Stimulated activated CD8-positive, alpha-beta memory T cell treated with anti-CD3 and anti-CD28 coated beads, Interleukin-15, amount 100 ng/mL, for 48 hours (primary cell): ENCODE measurements at places on chromosomes 13 and 19.
A peak's percentile ranks its signal among the peaks of the same experiment; 100 is the strongest.

DNA sequence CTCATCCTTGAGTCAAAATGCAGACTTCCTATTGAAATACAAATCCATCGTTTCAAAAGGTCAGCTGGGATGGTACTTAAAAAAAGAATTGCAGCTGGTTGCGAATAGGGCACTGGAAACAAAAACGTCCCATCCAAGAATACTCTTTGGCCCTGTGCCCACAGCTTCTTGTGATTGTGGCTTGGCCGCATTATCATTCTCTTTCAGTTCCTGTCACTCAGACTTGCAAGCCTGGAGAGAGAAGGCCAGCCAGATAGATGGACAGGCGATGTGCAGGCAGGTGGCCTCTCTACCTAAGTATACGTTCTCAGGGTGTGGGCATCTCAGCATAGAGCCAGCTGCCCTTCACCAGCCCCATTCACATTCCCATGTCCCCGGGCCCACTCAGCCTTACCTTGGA is 208.5 kb upstream of the ZNF536 start:
- no peak for DNase-seq

- DNase-seq = no peak
Measured at GRCh38 chr19:39701291-39701690, 3.0 kb upstream of the LGALS14 start.

- no peak for DNase-seq
Measured at GRCh38 chr13:89880201-89880600, 1467.3 kb upstream of the MIR17HG start.

DNA sequence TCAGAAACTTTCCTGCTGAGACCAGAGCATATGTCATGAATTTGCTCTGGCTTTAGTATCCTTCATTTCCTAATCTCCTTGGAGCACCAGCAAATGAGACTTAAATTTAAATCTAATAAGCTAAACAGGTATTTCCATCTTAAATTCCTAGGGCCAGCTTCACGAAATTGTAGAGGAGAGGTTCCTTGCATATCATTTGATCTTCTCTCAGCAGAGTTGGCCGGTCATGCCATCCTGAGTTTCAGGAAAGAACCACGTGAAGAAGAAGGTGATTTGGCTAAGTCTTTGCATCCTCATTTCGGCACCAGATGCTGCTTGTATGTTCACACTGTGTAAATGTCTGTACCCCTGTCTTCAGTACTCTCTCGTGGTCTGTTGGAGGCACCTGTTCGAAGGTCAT is 370.4 kb upstream of the NBEA start:
- no peak for DNase-seq

- DNase-seq = peak; percentile 19
Measured at GRCh38 chr13:32537580-32538142, 934 bp downstream of the N4BP2L2 start.

GRCh38 chr13:102564564-102564963 is 32.2 kb upstream of the TPP2 start:
- no peak for DNase-seq

DNA sequence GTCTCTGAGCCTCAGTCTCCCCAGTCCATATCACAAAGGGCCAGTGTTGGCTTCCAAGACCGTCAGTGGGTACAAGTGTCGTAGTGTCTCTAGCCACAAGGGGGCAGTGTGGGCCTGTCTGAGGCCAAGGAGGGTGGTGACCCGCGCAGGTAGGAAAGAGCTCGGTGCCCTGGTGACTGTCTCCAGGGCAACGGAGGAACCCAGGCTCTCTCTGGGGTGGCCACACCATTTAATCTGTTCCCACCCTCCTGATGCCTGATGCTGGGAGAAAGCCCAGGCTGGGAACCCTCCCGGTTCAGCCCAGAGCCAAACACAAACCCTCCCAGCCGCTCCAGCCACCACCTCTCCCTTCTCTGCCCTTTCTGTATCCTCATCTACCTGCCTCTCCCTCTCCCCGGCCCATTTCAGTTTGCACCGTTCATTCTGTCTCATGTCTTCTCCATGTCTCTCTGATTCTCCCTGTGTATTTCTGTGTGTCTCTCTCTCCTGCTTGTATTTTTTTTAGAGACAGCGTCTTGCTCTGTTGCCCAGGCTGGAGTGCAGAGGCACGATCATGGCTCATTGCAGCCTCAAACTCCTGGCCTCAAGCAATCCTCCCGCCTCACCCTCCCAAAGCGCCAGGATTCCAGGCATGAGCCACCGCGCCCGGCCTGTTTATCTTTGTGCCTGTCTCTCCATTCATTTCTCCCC is 17.5 kb upstream of the MEIS3 start:
- peak; percentile 61 for DNase-seq

DNA sequence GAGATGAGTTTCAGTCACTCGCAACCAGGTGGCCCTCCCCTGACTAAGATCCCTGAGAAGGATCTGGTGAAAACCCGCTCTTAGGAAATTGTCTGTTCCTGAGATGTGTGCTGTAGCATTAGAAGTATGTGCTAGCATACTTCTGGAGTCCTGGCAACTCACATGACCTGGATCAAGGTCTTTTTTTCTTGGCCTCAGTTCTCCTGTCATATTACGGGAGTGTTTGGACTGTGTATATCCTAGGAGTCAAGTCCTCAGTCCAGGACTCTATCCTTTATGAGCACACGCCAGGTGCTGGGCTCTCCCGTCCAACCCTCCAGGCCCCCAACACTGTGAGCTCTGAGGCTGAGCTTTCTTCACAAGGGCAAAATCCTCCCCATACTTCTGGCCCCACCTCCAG is 156.4 kb downstream of the UQCRFS1 start:
- DNase-seq = no peak

GRCh38 chr13:66154976-66155375 is 1075.2 kb downstream of the PCDH9 start:
- DNase-seq = no peak

DNA sequence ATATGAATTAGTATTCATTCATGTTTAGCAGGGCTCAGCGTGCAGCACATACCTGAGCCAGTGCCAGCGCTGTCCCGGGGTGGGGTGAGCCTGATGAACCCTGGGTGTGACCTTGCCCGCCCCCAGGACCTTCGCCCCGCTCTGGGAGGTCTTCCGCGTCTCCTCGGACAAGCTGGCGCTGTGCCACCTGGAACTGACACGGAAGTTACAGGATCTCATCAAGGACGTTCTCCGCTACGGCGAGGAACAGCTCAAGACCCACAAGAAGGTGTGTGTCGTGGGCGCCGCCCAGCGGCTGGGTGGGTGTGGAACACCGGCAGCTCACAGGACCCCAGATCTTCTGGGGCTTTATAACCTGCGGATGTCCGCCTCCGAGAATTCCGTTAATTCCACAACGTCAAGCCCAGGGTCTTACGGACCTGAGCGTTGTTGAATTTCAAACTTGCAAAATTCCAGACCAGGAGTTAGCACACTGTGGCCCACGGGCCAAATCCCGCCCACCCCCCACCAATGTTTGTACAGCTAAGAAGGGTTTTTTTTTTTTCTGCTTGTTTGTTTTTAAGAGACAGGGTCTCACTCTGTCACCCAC is 15.4 kb downstream of the FCHO1 start:
- DNase-seq = no peak

DNA sequence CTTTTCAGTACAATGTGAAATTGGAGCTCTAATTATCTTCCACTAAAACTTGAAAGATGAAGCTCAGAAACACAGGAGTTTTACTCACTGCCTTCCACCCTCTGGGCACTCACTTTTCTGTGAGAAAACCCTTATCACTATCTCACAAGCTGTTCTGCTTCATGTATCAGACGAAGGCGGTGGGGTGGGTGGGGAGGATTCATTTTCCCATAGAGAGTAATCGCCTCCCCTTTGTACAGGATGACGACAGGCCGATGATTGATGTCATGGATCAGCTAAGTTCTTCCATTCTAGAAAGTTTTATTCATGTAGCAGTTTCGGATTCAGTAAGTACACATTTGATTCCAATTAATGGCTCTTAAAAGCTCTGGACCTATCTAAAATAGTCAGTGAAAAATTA is 139.9 kb downstream of the ZAR1L start:
- no peak for DNase-seq

DNA sequence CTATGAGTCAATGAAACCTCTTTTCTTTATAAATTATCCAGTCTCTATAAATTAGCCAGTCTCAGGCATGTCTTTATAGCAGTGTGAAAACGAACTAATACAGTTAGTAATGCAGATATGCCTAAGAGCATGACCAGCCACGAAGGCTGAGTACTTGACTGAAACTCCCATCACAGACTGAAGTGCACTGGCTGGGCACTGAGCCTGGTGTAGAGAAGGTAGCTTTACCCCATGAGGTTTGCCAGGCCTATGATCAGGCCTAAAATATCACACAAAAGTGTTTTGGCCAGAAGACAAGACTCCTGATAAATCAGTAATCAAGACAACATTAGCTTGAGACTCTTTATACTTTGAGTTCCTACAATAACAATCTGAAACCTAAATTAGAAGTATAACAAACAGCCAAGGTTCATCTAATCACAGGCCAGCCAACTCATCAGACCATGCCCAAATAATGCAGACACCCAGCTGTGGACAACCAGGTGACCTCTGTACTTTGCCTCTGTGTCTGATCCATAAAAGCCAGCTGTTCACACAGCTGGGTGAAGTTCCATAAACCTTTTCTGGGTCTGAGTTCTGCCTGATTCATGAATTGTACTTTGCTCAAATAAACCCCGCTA is 771.8 kb upstream of the SLITRK1 start:
- DNase-seq = no peak

DNA sequence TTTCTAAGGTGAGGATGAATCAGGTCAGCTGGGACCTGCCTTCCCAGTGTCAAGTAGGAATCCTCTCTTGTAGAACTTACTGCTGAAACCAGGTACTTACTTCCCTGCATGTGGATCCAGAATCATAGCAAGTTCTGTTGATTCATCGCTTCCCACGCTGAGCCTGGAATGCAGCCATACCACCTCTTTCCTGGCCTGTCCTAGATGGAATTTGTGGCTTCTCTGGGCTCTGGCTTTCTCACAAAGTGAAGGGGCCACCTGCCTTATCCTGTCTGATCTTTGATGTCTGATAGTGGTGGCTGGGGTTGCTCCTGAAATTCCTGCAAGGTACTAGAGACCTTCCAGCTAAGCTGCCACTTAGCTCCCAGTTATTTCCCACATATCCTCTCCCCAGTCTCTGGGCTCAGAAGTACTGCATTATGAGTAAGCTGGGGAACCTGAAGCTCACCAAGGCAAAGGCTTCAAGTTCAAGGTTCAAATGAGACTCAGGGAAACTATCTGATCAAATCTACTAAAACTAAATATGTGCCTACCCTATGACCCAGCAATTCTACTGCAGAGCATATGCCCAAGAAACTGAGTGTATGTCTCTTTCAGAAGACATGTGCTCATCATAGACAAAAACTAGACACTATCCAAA is 103.5 kb downstream of the SUCLA2 start:
- no peak for DNase-seq

GRCh38 chr19:7844951-7845350 is 14.9 kb downstream of the EVI5L start:
- DNase-seq = no peak

DNA sequence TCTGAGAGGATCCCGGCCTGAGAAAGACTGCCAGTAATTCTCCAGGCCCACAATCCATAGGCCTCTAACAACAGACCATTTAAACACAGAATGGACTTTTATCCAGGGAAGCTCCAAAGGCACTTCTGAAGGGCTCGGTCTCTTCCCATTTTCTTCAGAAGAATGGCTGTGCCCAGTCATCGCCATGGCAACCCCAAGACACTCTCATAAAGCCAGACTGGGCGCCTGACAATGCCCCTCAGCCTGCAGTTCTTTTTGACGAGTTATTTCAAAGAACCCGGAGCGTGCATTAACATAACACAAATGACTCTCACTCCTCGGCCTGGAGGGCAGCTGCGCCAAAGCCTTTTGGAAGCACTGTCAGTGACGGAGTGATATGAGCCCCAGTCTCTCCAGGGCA is 61.0 kb downstream of the RASA3 start:
- DNase-seq = no peak

GRCh38 chr13:36357692-36358091 is 11.5 kb upstream of the SPART start:
- no peak for DNase-seq

GRCh38 chr19:38340927-38341326 is 5.3 kb downstream of the CATSPERG start:
- no peak for DNase-seq

GRCh38 chr19:22634450-22634827 is 315 bp downstream of the ZNF492 start:
- DNase-seq = no peak

DNA sequence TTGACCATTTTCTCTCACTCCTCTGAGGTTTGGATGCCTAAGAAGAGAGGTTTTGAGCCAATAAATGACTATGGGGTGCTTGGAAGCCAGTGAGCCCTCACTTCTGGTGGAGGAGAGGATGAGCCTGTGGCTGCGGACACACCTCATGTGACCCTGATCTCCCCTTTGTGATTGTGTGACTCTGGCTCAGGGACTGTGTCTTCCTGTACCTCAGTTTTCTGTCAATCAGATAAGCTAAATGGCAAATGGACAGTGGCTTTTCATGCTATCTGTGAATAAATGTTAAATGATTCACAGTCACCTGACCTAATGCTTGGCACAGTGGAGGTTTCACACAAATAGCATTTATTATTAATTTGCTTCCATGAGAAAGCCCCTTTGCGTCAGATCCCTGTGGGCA is 2.7 kb downstream of the PSG8 start:
- no peak for DNase-seq

GRCh38 chr13:35225582-35225981 is 250.9 kb downstream of the MAB21L1 start:
- DNase-seq = no peak

GRCh38 chr13:27375686-27376326 is 48.6 kb upstream of the GTF3A start:
- no peak for DNase-seq

DNA sequence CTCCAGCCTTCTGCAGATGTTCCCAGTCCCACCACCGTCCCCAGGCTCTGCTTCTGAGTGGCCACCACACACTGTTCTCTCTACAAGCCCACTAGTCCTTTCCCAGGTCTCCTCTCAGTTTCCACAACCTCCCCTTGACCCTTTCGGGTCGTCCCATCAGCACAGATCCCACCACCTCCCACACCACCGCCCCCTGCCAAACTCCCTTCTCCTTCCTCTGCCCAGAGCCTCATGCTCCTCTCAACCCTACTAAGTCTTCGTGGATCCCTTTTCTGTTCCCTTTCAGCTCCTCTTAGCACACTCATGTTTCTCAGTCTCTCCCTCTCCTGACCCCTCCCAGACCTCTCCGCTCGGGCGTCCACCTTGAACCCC is 1.9 kb downstream of the NAPA start:
- DNase-seq = no peak

- DNase-seq = no peak
Measured at GRCh38 chr19:2315818-2316353, 7.9 kb upstream of the LINGO3 start.

DNA sequence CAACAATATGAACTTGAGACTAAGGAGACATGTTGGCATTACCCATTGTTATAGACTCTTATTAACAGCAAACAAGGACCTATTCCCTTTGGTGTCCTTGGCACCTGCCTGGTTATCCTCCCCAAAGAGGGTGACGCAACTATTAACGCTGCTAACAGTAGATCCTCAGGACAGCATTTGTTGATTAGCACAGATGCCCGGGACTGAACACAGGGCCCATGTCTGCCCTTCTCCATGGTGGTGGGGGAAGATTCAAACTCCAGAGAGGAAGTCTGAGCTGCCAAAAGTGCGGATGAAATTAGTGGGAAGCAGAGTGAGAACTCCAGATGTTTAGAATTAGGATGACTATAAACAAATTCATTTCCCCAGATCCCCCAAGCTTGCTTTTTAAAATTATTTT is 101.2 kb upstream of the RAP2A start:
- no peak for DNase-seq
